ENCODE measurements at places on chromosomes 3 and 15.

DNA sequence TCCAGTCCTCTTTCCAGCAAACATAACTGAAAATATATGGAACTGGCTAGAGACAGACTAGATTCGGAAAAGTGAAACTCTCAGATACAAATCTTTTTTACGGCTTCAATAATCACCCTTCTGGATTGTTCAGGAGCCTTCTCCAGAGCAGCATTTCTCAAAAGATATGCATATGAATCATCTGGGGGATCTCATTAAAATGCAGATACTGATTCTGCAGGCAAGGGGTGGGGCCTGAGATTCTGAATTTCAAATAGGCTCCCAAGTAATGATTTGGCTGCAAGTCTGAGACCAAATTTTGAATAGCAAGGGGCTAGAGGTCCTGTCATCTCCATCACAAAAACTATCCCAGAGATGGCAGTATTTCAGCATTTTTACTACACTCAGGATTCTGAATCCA, 165.4 kb downstream of the CTNNB1 start:
- DNase-seq, result no peak

- no peak for DNase-seq
These were observed 98.9 kb downstream of the MEIS2 start for GRCh38 chr15:37001417-37001816.

GRCh38 chr15:58227706-58228543, 89.7 kb downstream of the AQP9 start:
- DNase-seq, result peak; percentile 67

- DNase-seq, result no peak
These were observed 24.8 kb downstream of the LINGO1 start for GRCh38 chr15:77607894-77608261.

DNA sequence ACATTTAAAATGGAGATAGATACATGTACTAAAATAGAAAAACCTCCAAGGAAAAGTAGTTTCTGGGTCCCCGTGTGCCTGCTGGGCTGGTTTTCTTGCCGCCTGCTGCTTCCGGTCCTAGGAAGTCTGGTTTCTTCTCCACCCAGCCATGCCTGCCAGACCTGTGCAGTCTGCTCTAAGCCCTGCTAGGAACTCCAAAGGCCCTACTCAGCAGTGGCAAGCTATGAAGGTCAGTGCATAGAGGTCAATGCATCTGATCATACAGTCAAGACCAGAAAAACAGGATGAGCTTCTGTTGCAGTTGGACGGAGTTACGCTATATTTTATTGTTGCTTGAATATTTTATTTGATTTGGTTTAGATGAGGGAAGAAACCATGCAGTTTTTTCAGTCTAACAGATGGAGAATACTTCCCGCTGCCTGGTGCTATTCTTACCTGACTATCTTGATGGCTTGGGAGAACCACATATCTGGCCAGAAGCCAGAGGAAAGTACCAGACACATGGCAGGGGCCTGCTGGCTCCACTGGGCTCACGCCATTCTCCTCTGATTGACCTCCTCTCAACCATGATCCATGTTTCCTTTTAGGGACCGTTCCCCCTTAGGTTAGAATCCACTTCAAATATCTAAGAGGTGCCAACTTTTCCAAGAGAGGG, 226.8 kb upstream of the ST8SIA2 start:
- DNase-seq, result no peak

- DNase-seq, result no peak
These were observed 16.3 kb downstream of the BMF start for GRCh38 chr15:40092256-40092978.

DNA sequence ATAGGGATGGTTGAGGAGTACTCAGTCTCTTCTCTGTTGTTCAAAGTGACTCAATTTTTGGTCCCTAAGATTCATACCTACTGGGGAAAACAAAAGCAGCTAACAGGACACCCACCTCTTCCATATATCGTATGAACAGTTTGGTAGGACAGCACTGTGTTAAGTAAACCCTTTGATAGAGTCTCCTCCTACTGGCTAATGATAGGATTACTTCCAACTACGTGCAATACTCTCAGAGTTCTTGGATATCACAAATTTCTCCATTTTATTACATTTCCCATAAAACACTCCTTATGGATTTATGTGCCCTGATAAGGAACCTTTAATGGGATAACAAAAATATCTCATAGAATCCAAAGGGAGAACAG, 200.2 kb upstream of the GOLGA6L4 start:
- no peak for DNase-seq

GRCh38 chr3:66655044-66655443, 154.2 kb upstream of the LRIG1 start:
- no peak for DNase-seq

GRCh38 chr3:112582244-112582874, 20.5 kb downstream of the SLC35A5 start:
- peak; percentile 34 for DNase-seq

DNA sequence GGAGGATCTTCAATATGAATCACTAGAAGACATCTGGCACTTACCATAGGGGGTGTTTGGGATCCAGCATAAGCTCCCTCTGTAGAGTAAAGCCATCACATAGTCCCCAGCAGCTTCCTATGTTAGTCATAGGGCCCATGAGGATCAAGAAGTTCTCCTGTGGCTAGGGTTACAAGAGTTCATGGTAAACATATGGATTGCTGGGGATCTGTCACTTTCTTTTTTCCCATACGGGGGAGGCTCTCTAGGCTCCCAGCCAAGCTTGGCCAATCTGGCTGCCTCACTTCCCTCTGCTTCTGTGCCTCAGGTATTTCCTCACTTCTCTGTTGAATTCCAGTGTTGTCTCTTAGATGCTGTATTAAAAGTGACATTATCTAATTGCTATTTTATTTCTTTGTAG, 597.9 kb downstream of the PDCD6IP start:
- no peak for DNase-seq

- DNase-seq, result no peak
These were observed 148.1 kb upstream of the UMPS start for GRCh38 chr3:124582196-124582595.

DNA sequence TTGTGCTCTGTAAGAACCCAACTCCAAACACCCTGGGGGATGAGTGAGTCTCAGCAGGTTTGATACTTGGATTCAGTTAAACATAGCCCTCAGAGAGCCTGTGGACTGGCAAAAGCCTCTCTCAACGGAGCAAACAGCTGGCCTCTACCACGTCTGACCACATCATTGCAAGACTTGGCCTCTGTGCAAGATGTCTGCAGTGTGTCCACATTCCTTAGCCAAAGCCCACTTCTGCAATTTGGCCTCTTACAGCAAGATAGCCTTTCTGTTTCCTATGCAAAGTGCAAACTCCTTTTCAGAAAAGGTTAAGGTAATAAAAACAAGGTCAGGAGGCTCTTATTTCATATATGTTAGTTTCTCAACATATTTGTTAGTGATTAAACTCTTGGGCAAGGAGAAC, 27.9 kb downstream of the FBN1 start:
- DNase-seq, result no peak

DNA sequence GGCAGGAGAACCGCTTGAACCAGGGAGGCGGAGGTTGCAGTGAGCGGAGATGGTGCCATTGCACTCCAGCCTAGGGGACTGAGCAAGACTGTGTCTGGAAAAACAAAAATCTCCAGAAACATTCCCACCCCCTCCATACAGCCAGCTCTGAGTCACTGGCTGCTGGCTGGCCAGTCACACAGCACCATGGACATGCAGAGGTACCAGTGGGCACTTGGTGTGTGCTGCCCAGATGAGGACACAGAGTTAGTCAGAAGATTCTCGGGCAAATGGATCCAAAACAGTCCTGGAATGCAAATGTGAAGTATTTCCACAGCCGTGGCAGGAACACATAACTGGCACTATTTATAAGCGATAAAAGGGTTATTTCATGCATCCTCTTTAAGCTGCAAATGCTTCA, 44.6 kb downstream of the BDH1 start:
- no peak for DNase-seq

GRCh38 chr15:73996939-73997338, 2.4 kb downstream of the PML start:
- DNase-seq, result peak; percentile 61

DNA sequence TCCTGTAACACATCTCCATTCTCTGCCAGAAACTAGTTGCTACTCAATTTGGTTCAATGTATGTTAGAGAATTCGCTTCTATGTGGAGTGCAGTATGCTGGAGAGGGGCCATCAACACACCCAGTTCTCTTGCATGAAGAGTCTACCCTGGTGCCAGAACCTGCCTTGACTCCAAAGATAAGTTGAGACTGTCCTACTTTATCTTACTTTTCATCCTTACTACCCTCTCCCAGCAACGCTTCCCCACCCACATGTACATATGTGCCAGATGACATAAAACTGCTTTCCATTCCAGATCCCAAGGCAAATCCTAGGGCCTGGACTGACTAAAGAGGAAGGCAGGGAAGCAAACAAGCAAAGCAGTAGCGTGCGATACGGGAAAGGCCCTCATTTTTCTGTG, 442.6 kb upstream of the THRB start:
- no peak for DNase-seq

GRCh38 chr3:28115316-28115715, 126.1 kb upstream of the CMC1 start:
- no peak for DNase-seq

Measured in CD4-positive, alpha-beta T cell treated with Interleukin-21 for 1 hour (primary cell).